ENCODE measurements at places on chromosomes 16 and 17.

- DNase-seq = no peak
These were observed 502.2 kb upstream of the ZFHX3 start for GRCh38 chr16:73549984-73550631.

DNA sequence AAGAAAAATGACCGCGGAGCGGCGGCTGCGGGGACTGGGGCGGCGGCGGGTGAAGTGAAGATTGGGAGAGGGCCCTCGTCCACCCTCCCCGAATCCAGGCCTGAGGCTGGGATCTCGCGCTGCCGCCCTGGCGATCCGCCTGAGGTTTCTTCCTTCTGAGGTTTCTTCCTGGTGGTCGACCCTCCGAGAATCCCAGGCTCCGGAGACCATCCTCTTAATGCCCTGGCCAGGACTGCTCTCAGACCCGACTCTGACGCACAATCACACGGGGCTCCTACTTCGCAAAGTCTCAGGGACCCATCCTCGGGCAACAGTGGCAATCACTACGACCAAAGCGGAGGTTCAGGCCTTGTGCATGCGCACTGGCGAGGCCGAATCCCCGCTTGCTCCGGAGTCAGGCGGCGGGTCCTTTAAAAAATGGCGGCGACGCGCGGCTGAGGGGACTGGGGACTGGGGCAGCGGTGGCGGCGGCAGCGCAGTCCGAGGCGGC lies 18.0 kb upstream of the KCNJ18 start:
- no peak for DNase-seq

GRCh38 chr17:42584880-42585279 lies 7.4 kb upstream of the PSMC3IP start:
- no peak for DNase-seq

GRCh38 chr16:50580180-50580798 lies 32.1 kb downstream of the NKD1 start:
- DNase-seq = no peak

DNA sequence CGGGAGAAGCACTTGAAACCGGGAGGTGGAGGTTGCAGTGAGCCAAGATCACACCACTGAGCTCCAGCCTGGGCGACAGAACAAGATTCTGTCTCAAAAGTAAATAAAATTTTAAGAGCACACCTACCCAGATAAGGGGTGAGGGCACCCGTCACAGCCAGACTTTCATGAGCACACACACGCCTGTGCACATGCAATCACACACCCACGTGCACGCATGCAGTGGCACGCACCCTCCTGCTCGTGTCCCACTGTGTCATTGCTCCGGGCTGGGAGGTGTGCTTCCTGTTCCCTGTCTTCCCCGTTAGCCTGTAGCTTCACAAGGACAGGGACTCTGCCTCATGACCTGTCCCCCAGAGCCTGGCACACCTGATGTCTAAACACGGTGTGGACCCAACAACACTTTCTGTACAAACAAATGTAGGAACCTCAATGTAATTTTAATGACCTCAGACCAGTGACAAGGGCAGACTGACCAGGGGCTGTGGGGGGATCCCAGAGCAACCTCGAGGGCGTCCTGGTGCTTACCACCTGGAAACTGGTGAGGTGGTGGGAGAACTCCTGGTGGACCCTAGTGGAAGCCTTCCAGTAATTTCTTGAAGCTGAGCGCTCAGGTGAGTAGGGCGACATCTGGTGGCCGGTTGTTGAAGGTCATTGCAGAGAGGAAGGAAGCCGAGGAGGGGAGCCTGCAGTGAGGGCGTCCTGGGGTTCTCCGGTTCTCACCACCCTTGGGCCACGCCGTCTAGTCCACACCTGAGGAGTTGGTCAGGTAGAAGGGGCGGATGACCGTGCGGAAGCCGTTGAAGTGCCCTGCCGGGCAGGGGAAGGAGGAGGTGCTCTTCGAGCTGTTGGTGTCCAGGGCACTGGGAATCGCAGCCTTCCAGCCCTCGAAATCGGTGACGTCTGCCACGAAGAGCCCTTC lies 8.6 kb downstream of the LGALS3BP start:
- DNase-seq = peak; percentile 29

DNA sequence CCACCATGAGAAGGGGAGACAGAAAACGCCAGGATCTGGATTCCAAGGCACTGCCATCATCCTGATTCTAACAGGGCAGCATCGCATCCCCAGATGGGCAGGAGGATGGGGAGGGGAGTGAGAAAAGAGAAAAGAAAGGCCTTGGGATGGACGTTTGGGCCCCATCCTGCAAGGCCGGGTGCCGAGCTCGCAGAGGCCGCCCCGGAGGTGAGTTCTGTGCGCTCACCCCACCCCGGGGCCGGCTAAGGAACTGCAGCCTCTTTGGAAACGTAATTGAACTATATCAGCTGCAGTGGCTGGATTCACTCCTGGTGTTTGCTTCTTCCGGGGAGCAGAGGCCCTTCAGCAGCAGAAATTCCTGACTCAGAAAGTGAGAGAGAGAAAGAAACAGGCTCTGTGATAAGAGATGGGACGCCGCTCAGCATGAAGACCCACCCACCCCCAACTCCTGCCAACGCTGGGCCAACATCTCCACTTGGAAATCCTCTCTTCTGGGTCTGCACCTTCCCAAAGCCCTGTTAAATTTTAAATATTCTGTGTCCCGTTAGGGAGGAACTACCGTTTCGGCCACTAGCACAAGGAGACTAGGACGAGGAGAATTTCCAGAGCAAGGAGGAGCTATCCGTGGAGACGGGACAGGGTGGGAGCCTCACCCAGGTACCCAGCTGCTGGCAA lies 8.5 kb upstream of the SSTR2 start:
- DNase-seq = peak; percentile 35

GRCh38 chr16:80862160-80862705 lies 57.8 kb upstream of the CDYL2 start:
- DNase-seq = no peak

Data from GM04504 (cell line).